ENCODE measurements at places on chromosomes 1 and 21.

DNA sequence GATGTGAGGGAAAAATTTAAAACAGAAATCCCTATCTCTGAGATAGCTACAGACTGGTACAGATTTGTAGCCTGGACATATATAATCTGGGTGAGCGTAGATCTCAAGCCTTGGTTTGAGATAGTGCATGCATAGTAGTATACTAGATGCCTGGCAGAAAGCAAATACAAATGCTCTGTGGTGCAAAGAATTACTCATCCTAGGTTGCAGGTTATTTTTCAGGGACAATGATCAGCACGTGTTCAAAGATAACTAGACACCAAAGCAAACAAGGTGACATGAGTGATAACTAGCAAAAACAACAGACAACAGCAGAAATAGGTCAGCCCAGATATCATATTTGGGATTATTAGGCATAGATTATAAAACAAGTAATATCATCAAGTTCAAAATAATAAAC is 292.5 kb downstream of the HLX start:
- DNase-seq = no peak

DNA sequence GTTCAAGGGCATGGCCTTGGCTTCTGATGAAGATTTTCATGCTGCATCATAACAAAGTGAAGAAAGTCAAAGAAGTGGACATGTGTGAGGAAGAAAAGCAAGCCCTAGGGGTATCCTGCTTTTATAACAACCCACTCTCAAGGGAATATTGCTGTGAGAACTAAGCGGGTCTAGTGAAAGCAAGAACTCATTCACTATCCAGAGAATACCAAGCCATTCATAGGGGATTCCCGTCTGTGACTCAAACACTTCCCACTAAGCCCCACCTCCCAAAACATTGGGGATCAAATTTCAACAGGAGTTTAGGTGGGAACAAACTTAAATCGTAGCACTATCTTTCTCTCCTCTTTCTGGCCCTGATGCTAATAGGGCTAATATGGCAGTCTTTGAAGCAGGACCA is 98.5 kb upstream of the CTTNBP2NL start:
- DNase-seq = no peak

DNA sequence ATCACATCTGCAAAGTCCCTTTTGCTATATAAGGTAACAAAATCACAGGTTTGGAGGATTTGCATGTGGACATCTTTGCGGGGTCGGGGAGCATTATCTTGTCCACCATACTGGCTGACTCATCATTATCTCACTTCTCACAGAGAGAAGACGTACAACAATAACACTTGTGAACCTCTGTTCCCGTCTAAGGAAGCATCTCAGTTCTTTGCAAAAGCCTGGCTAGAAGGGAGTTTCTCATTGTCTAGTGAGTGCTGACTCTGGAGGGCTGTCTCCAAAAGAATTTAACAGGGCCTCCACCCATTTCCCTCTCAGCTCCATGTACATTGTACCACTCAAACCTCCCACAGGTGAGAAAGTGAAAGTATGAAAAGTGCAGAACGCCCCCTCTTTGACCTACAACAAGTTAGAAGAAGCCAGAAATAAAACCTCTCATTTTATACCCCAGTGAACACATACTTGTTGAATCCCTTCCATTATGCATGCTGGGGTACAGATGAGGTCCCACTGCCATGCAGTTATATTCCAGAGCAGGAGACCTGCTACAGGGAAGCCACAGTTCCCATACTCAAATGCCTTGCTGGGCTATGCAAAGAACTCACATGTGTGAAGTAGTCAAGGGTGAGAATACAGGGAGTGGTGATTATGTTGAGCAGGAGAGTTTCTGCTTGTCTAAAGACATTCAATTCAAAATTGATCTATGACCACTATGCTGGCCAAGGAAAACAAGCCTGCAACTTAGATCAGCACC is 121.7 kb upstream of the PRDX6 start:
- DNase-seq = no peak

DNA sequence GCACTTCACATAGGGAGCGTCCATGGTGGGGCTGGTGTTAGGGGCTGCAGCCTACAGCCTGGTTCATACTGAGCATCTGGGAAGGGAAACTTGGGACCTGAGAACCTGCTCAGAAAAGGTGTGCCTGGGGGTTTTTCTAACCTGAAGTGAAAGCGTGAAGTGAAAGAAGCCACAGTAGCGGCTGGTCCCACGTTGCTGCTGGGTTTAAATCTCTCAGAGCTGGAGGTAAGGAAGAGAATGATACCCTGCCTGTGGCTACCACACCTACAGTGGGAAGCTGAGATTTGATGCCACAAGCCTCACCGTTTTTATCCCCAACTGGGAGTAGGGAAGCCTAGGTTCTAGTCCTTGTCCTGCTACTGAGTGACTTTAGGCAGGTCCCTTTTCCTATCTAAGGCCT is 21.0 kb upstream of the FUCA1 start:
- DNase-seq = no peak

- DNase-seq = no peak
Observed at GRCh38 chr21:46049890-46050667, 47.8 kb upstream of the COL6A2 start.

- DNase-seq = no peak
Observed at GRCh38 chr1:221527886-221528624, 213.8 kb downstream of the DUSP10 start.

- DNase-seq = no peak
Observed at GRCh38 chr1:106584107-106584506, 472.4 kb upstream of the PRMT6 start.

GRCh38 chr1:28927648-28928313 is 13.4 kb downstream of the EPB41 start:
- no peak for DNase-seq

DNA sequence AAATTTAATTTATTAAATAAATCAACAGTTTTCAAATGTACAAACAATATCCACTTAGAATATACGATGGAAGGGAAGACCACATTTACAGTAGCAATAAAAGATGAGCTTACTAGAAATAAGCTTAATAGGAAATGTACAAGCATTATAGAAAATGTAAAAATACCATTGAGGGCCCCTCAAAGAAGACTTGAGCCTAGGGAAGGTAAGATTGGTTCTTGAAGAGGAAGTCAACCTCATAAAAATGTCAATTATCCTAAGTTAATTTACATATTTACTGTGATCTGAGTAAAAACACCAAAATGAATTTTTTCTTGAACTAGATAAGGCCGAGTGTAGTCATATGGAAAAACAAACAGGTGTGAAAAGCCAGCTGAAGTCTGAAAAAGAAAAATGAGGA is 39.7 kb upstream of the TRIM67 start:
- no peak for DNase-seq

DNA sequence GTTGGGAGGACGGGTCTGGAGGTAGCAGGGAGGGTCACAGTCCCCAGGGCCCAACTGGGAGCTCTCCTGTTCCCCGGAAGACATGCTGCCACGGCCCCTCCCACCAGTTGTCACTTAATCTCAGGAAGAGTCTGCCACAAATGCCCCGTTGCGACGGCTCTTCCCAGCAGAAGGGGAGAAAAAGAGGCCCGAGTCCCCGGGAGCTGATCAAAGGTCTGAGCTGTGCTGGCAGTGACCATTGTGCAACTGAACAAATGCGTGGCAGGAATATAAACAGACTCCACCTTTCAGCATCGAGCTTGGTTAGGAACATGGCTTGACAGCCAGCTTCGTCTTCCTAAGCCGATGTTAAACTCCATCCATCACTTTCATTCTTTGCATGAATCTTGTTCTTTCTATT is 27.8 kb upstream of the ZBTB21 start:
- DNase-seq = no peak

GRCh38 chr1:118333601-118334210 is 148.7 kb upstream of the SPAG17 start:
- no peak for DNase-seq

GRCh38 chr1:61158591-61158990 is 76.2 kb downstream of the NFIA start:
- DNase-seq = no peak

GRCh38 chr21:45623436-45623835 is 20.1 kb upstream of the PCBP3 start:
- no peak for DNase-seq

- no peak for DNase-seq
Observed at GRCh38 chr1:172469717-172470116, 25.8 kb upstream of the PIGC start.

- no peak for DNase-seq
Observed at GRCh38 chr1:230919207-230919606, 50.9 kb upstream of the C1orf198 start.

GRCh38 chr1:178908358-178908757 is 37.5 kb upstream of the ANGPTL1 start:
- DNase-seq = no peak

- DNase-seq = no peak
Observed at GRCh38 chr21:24840287-24840686, 767.0 kb downstream of the MRPL39 start.

- DNase-seq = no peak
Observed at GRCh38 chr1:227940791-227941241, 6.9 kb downstream of the WNT9A start.

DNA sequence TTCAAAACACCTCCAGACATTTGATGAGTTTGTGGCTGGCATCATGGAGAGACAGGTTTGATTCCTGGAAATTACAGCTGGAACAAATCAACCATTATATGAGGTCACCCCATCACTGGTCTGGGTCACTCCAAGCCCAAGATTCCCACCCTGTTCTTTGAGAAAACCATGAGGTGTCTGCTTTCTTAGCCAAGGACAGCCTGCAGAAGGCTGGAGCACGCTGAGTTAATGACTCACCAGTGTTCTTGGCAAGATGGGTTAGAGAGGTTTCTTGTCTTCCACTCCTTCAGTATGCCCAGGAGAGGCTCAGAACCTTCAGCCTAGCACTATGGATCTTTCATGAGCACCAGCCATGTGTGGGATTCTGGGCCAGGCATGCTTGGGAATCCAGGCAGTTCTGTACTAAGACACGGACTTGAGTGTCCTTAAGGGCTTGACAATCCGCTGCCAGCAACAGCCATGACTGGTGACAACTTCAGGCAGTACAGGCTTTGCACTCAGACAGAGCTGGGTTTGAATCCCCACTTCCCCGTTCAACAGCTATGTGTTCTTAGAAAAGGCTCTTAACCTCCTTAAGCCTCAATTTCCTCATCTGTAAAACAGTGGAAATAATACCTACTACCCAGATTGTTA is 43.9 kb downstream of the GRHL3 start:
- no peak for DNase-seq

GRCh38 chr1:233376382-233377110 is 49.0 kb downstream of the MAP3K21 start:
- DNase-seq = no peak

GRCh38 chr1:170634293-170634692 is 29.6 kb upstream of the PRRX1 start:
- no peak for DNase-seq

GRCh38 chr1:159168043-159168442 is 3.4 kb upstream of the CADM3 start:
- DNase-seq = no peak

- DNase-seq = no peak
Observed at GRCh38 chr1:92473781-92474495, 12.8 kb downstream of the GFI1 start.

GRCh38 chr1:152001631-152002584 is 8.2 kb upstream of the S100A10 start:
- DNase-seq = peak; percentile 67

DNA sequence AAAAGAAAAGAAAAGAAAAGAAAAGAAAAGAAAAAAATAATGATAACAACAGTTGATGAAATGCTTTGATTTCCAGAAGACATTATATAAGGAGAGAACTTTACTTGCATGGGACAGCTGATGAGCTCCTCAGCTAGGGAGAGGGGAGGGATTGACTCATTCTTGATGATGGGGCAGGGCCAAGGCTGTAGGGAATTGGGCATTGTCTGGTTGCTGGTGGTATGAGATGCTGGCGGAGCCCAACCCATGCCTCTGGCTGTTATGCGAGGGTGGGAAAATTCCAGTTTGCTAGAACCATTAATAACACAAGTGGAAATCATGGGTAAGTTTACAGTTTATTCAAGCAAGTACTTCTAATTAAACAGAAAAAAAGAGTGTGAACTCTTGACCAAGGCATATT is 36.0 kb upstream of the KIF26B start:
- no peak for DNase-seq

DNA sequence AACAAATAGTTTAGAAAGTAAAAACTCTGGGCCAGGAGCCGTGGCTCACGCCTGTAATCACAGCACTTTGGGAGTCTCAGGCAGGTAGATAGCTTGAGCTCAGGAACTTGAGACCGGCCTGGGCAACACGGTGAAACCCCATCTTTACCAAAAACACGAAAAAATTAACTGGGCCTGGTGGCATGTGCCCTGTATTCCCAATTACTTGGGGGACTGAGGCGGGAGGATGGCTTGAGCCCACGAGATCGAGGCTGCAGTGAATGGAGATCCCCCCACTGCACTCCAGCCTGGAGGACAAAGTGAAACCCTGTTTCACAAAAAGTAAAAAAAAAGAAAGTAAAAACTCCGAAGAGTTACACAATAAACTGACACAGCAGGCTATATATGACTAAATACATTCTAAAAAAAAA is 10.6 kb downstream of the CEP170 start:
- no peak for DNase-seq

DNA sequence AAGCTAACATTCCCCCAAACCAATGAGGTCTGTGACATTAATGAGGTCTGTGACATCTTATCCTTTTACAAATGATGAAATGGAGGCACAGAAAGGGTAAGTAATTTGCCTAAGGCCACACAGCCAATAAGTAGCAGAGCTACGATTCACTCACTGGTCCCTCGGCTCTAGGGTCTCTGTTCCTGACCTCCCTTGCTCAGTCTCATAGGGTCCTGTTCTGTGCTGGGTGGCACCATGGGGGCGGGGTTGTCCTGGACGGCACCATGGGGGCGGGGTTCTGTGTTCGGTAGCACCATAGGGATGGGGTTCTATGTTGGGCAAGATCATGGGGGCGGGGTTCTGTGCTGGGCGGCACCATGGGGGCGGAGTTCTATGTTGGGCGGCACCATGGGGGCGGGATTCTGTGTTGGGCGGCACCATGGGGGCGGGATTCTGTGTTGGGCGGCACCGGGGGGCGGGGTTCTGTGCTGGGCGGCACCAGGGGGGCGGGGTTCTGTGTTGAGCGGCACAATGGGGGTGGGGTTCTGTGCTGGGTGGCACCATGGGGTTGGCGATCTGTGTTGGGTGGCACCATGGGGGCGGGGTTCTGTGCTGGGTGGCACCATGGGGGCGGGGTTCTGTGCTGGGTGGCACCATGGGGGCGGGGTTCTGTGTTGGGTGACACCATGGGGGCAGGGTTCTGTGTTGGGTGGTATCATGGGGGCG is 55.6 kb downstream of the CLSTN1 start:
- peak; percentile 8 for DNase-seq

DNA sequence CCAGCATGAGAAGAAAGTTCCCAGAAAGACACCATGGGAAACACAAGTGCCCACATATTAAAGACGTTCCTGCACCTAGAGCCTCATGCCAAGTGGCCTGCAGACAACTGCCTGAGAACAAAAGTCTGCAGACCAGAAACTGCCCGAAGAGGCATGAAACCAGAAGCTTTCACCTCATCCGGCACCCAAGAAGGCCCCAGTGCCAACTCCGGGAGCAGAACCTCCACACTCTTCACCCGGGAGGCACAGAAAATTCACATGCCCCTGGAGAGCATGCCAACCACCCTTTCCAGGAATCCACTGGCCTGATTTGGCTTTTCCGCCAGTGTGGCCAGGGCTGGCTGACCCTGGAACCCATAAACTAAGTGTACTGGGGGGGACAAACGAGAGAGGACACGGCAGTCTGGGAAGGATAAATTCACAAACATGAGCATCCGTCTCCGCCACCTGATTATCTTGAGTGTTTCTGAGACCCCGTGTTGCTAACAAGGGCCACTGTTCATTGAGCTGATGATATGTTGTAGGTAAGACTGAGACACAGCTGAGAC is 6.8 kb downstream of the TFF2 start:
- no peak for DNase-seq

Measured in CD8-positive, alpha-beta T cell (primary cell).